ENCODE measurements at places on chromosomes 5 and 9.
A peak's percentile ranks its signal among the peaks of the same experiment; 100 is the strongest.

DNA sequence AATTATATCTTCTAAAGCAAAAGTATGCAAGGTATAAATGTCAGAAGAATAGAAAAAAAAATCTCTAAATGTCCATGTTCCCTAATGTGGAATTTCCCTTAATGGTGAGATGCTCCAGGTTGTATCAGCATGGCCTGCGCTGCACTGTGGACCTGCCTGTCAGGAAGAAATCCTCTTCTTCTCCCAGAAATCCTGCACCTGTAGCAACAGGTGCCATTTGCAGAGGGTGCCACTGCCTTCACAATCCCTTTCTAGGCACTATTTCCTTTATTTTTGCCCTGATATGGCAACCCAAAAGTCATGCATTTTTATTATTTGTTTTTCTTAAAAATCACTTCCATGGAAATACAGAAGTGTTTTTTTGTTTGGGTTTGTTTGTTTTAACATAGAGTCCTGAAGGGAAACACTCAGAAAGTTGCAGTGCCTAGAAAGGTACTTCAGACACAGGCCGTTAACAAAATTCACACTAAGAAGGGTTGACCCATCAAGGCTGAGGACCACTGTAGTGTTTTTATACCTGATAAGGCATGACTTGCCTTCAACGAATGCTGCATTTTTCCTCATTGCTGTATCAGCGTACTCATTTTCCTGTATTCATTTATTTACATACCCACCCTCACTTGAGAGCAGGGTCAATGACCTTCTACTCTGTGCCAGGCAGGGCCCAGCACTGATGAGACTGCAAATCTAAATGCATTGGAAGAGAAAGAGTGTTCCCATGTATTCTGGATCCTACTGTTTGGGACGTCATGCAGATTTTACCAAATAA, 177.8 kb downstream of the SNX18 start:
- no peak for DNase-seq

DNA sequence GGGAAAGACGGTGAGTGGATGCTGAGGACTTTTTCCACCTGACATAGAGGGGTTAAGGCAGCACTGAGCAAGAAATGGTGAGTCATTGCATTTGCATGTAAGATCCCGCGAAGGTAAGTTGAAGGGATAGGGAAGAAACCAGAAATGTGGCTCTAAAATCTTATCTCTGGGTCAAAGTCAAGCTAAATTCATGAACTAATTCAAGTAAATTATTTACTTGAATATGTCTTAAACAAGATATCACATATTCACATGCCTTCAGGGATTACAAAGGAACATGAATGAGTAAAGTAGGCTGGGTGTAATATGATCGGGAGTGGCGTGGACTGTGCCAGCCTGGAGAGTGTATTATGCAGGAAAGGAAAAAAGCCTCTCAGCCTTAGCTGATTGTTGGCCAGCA, 74.4 kb upstream of the EQTN start:
- no peak for DNase-seq

DNA sequence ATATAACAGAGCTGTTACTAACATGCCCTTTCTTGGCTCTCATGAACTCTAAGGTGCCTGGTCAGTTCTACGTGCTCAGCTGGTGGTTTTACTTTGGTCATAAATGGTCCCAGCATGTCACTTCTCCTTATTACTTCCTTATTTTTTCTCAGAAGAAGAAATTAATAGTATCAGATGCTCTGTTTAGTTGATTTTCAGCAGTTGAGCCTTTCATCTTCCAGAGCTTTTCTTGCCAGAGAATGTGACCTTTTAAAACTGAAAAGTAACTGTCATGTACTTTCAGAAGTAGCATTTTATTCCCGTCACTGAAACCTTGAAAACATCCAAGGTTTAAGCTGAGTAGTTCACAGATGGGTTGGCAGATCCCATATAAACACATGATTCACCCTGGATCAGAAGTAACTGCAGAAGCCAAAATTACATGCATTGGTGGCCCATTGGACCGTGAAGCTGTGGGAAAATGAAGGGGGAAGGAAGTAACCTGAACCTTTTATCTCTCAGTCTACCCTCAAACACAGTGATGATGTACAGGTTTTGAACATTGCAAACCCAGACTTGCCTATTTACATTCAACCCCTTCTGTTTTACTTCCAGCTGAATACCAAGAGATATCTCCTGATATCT, 50.5 kb downstream of the HACD4 start:
- DNase-seq = peak; percentile 66

- DNase-seq = peak; percentile 9
Measured at GRCh38 chr9:95434116-95435073, 82.4 kb downstream of the PTCH1 start.

DNA sequence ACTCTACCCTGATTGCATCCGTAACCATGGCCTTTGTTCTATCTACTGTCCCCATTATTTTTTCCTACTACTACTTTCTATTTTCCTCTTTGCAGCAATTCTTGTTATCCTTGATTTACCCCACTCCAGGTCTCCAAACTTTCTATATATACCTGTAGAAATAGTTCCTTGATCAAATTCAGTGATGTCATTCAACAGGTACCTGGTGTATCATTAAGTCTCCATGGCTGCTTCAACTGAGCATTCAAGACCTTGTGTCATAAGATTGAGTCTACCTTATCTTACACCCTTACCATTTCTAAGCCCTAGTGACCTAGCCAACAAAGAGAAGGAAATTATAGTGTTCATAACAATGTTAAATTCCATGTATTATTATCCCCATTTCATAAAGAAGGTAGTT, 35.8 kb upstream of the ZNF608 start:
- DNase-seq = no peak

DNA sequence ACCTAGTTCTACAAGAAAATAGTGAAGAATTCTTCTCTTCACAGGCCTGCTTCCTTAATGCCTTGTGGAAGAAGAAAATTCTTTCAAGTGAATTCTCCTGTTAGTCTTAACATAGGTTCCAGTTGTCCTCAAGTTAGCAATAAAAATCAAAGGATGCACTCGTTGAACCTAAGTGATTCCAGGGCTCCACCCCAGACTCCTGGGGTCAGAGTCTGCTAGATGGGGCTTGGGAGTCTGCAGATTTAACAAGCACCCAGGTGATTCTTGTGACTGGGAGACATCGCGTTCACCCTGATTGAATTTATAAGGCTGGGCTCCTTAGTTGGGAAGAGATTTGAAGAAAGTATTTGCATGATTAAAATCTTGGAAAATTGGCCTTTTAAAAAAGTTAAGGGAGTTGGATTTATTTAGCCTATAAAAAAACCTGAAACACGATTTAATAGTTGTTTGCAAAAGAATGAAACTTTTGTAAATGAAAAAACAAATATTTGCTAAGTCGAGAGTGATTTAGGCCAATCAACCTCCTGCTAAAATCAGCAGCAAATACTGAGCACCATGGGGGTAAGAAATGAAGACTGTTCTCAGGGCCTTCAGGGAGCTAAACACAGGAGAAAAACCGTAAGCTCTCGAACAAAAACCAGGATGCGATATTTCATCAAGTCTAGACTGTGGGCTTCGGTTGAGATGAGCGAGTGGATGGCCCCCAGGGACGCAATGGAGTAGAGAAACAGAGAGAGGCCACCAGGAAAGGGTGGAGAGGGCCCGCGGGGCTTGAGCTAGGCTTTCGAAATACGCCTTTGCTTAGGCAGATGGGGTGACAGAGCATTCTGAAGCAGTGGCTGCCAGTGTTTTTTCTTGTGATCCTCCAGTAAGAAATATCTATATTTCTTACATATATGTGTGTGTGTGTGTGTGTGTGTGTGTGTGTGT, 86.9 kb upstream of the TTC23L start:
- DNase-seq = no peak

DNA sequence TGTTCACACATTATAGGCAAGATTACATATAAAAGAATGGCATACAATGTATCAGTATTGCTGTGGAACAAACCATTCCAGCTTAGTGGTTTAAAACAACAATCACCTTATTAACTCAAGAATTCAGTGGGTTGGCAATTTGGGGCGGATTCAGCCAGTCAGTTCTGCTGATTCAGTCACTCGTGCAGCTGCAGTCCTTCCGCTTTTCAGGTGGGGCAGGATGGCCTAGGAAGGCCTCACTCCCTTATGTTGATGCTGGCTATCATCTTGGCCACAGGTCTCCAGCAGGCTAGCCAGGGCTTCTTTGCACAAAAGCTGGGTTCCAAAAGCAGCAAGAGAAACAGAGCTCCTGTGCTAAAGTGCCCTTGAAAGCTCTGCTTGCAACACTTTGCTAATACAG, 150.6 kb downstream of the MCTP1 start:
- DNase-seq = no peak

GRCh38 chr9:15244001-15244441, 63.0 kb downstream of the TTC39B start:
- DNase-seq = no peak

GRCh38 chr9:123654218-123654993, 275.5 kb downstream of the DENND1A start:
- DNase-seq = no peak

- no peak for DNase-seq
Measured at GRCh38 chr9:36445800-36446361, 45.8 kb upstream of the RNF38 start.

DNA sequence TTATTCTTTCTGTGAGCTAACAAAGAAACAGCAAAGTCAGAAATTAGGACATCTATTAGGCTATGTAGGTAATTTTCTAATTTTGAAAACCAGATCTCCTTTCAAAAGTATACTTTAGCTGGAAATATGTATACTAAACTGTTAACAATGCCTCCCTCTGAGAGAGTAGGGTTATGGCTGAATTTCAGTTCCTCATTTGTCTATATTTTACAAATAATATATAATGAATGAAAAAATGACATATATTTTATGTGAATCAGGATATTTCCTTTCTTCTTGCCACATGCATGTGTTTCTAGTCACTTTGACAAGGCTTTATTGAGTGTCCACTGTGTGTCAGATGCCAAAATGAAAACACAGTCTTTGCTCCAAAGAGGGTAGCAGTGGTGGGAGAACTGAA, 15.4 kb downstream of the HACD4 start:
- peak; percentile 53 for DNase-seq

DNA sequence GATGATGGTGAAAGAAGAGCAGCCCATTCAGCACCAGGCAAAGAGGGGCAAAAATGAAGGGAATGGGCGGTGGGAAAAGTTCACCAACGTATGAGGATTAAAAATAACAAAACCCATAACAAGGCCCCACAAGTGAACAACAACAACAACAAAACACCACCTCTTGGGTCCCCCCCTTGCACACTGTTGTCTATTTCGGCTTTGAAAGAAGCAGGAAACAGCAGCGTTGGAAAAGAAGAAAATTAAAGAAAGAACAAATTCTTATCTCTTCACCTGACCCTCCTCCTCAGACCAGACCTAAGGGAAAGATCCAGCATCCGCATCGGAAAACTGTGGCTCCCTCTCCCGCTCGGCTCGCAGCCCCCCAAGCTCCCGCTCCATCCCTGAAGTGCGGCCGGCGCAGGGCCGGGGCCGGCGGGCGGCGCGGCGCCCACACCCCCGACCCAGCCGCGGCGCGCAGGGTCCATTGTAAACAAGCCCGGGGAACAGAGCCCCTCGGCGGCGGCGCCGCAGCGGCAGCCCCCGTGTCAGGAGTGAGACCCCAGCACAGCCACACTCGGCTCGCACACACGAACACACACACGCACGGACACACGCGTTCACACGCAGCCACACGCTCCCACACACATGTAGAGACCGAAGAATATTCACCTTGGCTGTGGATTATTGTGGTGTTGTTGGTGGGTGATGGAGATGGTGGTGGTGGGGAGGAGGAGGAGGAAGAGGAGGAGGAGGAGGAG, 535 bp downstream of the RFX3 start:
- DNase-seq = no peak

DNA sequence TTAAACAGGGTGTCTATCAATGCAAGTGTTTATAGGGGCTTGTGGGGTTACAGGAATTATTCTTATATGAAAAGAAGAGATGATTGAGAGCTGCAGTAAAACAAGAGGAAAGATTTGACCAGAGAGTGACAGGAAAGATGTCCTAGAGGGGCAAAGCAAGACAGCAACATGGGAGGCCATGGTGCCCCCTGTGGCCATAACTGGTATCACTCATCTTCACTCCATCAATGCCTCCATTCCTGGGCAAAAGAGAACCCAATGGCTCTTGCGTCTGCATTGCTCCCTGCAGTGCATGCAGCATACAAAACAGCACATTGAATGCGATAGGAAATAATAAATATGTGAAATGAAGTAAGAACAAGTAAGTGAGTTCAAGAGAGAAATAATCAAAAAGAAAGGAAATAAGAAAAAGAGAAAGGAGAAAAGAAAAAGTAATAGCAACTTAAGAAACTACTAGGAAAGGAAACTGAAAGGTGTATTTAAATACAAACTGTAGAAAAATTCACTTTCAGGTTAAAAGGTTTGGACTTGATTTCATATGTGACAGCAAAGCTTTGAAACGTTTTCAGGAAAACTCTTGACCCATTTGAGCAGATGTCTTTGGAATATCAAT, 206.6 kb downstream of the SEMA5A start:
- DNase-seq = no peak

DNA sequence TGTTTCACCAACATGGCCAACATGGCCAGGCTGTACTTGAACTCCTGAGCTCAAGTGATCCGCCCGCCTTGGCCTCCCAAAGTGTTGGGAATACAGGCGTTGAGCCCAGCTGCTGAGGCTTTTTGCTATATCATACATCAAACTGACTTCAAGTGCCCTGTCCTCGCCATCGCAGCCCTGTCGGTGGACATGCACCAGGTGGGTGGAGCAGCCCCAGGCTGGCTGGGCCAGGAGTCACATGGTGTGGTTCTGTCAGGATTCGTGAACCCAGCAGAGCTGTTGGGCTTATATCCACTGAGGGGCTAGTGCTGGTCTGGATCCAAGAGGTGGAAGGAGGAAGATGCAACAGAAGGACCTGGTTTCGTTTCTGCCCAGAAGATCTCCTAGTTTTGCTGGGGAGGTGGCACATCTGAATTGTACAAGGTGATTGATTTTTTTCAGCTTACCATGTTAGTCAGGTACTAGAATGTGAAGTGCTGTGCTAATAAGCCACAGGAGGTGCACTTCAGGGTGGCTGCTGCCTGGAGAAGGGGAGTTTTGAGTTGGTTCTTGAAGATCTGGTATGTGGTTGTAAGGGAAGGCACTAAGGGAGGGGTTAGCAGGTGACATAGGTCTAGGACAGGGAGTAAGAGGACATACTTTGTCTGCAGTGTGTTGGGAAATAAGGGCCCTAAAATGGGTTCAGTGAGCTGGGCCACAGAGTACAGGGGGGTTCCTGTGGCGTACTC, 16.1 kb downstream of the PCBD2 start:
- no peak for DNase-seq

DNA sequence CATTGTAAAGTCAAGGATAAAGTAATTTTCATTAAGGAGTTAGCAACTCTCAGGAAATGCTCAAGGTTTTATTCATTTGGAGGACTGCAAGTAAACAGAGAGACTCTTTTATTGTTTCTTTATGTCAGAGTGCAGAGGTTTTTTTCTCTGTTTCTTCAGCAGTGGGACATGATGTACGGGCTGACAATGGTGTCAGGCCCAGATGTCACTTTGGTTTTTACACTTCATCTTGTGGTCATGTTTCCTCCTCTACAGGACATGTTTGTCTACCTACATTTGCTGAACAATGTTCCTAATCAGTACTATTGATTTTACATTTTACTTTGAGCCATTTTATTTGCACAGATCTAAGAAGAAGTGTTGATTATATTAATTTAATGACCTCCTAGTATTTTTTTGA, 72.8 kb upstream of the PARP8 start:
- no peak for DNase-seq

DNA sequence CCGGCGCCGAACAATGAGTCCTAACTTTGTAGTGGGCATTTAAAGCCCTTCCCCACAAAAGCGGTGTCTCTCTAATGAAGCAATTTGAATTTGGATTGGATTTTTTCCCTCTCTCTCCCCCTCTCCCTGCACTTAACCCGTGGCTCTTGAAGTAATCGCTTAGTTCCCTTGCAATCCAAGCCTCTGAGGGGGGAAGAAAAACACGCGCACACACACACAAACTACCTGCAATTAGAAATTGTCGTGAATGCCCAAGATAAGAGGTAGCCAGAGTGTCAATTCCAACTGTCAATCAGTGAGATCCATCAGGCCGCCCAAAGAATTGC, 1.2 kb downstream of the LHX6 start:
- DNase-seq = no peak

All from suppressor macrophage treated with lipopolysaccharide for 1 hour (primary cell).